ENCODE measurements at places on chromosomes 2 and 18.

- no peak for DNase-seq
These were observed 157.6 kb downstream of the FAM210A start for GRCh38 chr18:13568443-13569392.

DNA sequence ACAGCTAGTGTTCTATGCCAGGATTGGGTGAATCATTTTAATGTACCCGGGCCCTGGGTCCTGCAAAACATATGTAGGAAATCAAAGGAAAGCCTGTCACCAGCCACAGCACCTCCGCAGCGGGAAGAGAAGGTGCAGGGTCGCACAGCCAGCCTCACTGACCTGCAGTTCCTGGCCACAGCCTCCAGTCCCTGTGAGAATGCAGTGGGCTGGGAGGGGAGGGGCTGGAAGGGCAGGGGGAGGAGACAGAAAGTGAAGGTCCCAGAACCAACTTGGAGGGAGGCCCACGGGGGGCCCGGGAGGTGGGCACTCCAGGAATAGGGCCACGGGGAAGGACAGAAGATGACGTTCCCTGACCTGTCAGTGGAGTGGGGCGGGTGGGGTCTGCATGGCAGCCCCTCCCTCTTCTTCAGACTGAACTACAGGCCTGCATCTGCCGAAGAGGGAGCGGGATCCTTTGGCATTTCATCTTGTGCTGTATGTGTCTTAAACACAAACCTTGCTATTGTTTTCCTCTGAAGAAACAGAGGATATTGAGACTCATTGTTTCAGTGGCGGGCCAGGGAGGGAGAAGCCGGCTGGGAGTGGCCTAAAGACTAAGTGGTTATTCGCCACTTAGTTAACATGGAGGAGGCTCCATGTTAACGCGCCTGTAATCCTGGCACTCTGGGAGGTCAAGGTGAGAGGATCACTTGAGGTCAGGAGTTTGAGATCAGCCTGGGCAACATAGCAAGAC, 7.5 kb downstream of the MAL start:
- no peak for DNase-seq

GRCh38 chr2:8628866-8629209, 53.0 kb upstream of the ID2 start:
- DNase-seq, result no peak

DNA sequence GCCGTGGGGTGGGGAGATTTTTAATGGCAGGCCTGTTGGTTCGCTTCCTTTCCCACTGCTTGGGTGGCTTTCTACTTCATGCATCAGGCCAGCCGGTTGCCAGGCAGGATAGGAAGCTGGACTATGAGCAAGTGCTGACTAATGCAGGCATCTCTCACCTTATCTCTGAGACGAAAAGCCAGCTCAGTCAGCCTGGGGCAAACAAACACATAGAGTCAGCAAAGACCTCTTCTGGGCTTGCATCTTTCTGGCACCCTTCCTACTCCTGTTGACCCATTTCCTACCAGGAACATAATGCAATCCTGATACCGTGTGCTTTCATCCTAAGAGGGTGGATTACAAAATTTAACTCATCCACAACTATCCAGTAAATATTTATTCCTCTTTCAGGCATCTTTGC, 416.6 kb upstream of the MEX3C start:
- peak; percentile 0 for DNase-seq

- DNase-seq, result no peak
These were observed 32.6 kb upstream of the AGPS start for GRCh38 chr2:177359836-177360595.

DNA sequence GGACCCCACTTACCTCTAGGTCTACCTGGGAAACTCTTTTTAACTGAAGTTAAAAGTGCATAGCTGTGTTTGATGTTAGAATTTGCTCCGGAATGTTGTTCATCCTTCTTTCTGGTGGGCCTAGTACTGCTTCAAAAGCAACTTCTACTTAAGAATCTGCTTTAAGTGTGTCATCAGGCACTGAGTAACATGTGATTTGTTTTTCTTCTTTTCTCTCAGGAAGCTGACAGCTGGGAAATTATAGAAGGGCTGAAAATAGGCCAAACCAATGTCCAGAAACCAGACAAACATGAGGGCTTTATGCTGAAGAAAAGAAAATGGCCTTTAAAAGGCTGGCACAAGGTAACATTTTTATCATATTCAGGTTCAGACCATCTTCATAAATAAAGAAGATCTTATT, 122.9 kb downstream of the PRKRA start:
- DNase-seq, result no peak

DNA sequence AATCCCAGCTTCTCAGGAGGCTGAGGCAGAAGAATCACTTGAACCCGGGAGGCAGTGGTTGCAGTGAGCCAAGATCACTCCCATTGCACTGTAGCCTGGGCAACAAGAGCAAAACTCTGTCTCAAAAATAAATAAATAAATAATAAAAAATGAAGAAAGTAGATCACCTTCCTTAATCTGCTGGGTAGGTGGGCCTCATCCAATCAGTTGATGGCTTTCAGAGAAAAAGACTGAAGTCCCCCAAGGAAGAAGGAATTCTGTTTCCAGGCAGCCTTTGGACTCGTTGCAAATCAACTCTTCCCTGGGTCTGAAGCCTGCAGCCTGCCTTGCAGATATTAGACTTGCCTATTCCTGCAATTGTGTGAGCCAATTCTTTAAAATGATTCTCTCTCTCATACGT, 136.5 kb downstream of the TFCP2L1 start:
- no peak for DNase-seq

DNA sequence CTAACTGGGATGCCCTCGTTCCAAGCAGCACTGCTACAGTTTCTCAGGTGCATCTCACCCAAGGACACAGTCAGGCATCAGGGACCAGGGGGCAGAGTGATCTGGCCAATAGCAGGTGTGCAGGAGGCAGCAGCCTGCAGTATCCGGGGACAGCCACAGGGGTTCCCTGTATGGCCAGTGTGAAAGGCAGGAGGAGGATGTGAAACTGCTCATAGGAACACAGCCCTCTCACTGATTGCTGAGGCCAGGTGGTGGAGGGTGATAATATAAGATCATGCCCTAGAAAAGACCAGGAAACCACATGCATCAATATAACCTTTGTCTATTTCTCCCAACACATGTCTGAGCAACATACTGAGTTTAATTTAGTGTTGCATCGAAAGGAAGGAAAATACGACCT, 112.7 kb upstream of the TACR1 start:
- peak; percentile 18 for DNase-seq

DNA sequence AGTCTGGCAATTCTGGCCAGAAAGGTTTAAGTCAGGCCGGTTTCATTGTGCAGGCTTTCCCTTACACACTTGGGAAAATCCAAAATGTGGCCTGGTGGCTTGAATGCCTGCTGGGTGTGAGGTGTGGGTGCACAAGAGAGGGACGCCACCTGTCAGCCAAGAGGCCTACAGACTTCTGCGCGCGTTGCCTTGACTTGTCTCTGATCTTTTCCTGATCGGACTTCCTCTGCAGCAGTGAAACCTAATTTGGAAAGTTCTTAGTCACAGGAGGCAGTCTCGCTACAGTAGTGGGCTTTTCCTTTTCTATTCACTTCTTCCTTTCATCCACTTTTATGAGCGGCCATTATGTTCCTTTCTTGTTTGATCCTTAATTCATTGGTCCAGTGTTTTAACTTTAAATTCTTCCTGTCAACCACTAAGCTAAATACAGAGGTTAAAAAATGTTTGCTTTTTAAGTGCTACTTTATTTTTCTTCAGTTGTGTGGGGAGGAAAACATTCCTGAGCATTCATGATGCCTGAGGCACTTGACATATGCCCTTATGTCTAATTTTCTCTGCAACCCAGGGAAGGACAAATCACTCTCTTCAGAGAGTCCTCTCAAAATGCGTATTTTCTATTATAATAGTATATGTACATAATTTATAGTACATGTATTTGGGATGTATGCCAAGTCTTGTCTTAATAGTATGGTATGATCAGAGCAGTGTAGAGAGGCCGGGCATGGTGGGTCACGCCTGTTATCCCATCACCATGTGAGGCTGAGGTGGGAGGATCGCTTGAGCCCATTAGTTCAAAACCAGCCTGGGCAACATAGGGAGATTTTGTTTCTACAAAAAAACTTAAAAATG, 128.9 kb downstream of the WDSUB1 start:
- DNase-seq, result no peak

DNA sequence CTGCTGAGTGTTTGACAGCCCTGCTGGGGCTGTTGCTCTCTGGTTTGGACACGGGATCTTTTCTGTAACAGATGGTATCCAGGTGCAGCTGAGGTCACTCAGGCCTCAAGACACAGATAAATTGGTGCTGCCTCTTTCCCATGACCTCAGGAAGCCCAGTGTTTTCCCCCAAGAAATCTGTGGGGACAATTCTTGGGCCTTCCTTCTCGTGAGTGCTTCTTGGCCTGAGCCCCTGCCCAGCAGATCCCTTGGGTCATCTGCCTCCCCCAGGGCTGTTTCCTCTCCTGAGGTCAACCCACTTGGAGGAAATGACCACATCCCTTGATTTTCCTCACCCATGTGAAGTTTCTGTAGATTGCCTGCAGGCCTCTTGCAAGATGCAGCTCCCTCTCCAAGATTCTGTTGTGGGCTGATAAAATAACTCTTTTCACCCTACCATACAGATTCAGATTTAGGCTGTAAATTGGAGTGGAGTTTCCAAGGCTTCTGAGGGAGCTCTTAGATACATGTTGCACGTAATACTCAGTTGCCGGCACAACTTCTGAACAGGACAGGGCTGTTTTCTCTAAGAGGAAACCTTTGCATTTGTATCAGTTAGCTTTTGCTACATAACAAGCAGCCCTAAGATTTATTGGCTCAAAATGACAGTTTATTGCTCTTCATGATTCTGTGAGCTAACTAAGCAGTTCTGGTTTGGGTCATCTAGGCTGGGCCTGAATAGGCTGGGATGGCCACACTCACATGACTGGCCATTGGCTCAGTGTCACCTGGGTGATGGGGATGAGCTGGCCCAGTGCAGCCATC, 13.1 kb downstream of the ZAP70 start:
- no peak for DNase-seq
